ENCODE measurements at places on chromosomes 5 and 9.

- no peak for DNase-seq
- no peaks in the 10 kb centered on the region for H3K4me1 ChIP-seq
- H3K36me3 ChIP-seq: no peaks in the 10 kb centered on the region
- H3K4me3 ChIP-seq: no peak overlapping the region
Measured at GRCh38 chr9:71308454-71308853, 187.0 kb upstream of the TRPM3 start.

DNA sequence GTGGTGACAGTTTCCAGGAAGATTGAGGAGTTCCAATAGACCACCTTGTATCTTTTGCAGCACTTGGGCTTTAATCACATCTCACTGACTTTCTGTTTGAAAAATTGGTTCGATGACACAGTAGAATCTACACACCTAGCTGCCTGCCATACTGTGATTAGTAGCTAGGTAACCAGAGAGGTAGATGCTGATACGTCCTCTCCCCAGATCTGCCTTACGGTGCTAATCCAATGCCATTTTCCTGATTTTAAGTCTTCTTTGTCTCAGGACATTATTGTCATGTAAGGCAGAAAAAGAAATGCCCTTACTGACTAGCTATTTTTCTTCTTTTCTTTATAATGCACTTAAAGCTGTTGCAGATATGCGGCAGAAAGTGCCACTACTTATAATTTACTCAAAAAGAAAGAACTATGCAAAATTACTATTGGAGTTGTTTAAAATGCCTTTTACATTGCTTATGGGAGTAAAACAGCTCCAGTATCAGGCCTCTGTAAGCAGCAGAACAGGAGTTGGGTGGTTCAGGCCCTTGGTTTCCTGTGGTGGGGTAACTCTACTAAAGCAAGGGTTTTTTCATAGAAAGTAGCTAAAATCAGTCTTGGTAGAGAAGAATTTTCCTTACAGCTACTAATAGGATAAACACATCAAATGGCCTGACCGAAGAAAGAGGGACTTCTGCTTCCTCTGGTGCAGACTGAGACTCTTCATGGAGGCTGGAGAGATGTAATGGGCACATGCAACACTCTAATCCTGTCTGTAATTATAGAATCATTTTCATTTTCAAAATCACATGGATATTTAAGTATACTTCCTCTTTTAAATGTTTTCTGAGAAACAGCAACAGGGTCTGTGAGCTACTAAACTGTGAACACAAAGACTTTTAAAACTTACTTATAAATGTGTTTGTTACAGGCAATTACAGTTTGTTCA is 177.2 kb downstream of the MAPKAP1 start:
- peaks cover 5% of the 10 kb centered on the region for H3K4me1 ChIP-seq
- H3K27me3 ChIP-seq: no peaks in the 10 kb centered on the region
- no peak overlapping the region for H3K4me3 ChIP-seq
- no peak for DNase-seq
- H3K36me3 ChIP-seq: peaks cover 4% of the 10 kb centered on the region

DNA sequence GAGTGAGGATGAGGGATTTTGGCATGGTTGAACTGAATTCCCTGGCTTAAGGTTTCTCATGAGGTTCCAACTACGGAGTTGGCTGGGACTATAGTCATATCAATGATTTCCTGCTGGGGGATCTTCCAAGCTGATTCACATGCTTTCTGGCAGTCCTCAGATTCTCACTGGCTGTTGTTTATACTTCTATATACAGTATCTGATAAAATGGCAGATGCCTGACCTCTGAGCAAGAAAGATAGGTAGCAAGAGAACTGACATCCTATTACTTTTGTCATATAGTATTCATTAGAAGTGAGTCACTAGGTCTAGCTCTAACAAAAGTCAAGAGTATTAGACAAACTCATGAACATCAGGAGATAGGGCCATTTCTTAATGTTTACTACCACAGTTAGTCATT is 440.9 kb upstream of the EDIL3 start:
- H3K27ac ChIP-seq: no peak overlapping the region
- no peaks in the 10 kb centered on the region for H3K27me3 ChIP-seq
- no peak overlapping the region for H3K4me3 ChIP-seq
- H3K4me1 ChIP-seq: no peaks in the 10 kb centered on the region
- no peak for DNase-seq
- no peaks in the 10 kb centered on the region for H3K36me3 ChIP-seq

DNA sequence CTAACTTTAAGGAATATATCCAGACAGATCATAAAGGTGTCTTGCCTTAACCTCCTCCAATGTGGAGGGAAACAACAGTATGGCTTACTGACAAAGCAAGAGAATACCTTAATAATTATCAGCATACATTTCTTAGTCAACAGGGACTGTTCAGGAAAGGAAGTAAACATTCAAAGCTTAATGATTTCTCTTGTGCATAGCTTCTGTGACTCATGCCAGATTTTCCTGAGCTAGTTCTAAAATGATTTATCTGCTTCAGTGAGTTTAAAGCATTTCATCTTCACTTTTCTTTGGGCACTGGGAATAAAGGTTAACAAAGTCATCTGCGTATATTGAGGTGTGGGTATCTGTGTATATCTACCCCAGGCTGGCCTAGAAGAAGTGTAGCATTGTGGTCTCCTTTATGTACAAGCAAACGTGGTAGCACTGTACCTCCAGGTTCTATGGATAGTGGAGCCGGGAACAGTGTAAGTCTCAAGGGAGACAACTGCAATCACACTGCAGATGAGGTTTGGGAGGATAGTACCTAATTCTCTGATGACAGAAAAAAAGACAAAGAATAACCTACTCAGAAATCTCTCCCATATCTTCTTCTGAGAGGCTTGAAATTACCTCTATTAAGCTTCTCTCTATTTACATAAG is 284.1 kb downstream of the HCN1 start:
- no peak for DNase-seq
- no peaks in the 10 kb centered on the region for H3K36me3 ChIP-seq
- H3K27me3 ChIP-seq: no peaks in the 10 kb centered on the region
- no peak overlapping the region for H3K4me3 ChIP-seq
- no peak overlapping the region for H3K27ac ChIP-seq
- no peaks in the 10 kb centered on the region for H3K4me1 ChIP-seq

DNA sequence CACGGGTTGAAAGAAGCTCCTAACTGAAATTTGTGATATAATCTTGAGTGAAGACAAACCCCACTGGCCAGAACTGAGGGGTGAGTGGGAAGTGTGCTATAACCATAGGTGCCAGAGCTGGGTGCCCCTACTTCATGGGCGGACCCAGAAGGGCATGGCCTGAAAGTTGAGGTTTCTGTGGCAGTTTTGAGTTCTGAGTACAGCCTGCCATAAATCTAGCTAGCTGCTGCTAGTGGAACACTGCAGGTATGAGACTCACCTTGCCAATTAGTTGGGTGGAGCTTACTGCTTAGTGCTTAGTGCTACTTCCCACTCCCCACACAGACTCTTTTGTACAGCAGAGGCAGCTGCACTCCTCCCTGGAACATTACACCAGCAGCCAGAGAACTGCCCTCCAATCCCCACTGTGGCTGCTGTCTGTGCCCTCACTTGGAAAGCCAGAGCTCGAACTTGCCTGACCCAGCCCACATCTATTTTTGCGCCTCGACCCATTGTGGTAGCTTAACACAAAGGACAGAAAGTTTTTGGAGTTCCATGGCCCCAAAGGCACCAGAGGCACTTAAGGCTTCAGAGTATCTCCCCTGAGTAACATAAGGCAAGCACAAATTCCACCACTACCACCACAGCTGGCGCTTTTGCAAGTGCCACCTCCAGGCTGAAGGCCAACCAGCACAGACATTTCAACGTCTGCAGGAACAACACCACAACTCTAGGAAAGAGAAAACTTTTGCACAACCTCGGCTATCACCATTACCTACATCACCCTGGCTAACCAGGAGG is 27.1 kb upstream of the PTGER4 start:
- H3K27ac ChIP-seq: peak overlapping the region; percentile 83
- H3K27me3 ChIP-seq: no peaks in the 10 kb centered on the region
- no peak overlapping the region for H3K4me3 ChIP-seq
- no peak for DNase-seq
- no peaks in the 10 kb centered on the region for H3K36me3 ChIP-seq

GRCh38 chr9:132464547-132464946 is 54.5 kb downstream of the CFAP77 start:
- no peaks in the 10 kb centered on the region for H3K36me3 ChIP-seq
- no peaks in the 10 kb centered on the region for H3K27me3 ChIP-seq
- no peaks in the 10 kb centered on the region for H3K4me1 ChIP-seq
- H3K27ac ChIP-seq: no peak overlapping the region

- H3K4me3 ChIP-seq: no peak overlapping the region
- H3K27me3 ChIP-seq: no peaks in the 10 kb centered on the region
- no peaks in the 10 kb centered on the region for H3K36me3 ChIP-seq
- peak overlapping the region; percentile 86 for H3K27ac ChIP-seq
Measured at GRCh38 chr9:128070874-128071273, 2.8 kb downstream of the SLC25A25 start.

- no peak overlapping the region for H3K27ac ChIP-seq
- no peaks in the 10 kb centered on the region for H3K36me3 ChIP-seq
- no peaks in the 10 kb centered on the region for H3K27me3 ChIP-seq
- no peak for DNase-seq
- H3K4me1 ChIP-seq: no peaks in the 10 kb centered on the region
Measured at GRCh38 chr9:26375448-26375847, 517.2 kb downstream of the CAAP1 start.

GRCh38 chr9:137218754-137219271 is 3.2 kb downstream of the RNF208 start:
- no peak overlapping the region for H3K4me3 ChIP-seq
- DNase-seq: no peak
- H3K36me3 ChIP-seq: peaks cover 2% of the 10 kb centered on the region

DNA sequence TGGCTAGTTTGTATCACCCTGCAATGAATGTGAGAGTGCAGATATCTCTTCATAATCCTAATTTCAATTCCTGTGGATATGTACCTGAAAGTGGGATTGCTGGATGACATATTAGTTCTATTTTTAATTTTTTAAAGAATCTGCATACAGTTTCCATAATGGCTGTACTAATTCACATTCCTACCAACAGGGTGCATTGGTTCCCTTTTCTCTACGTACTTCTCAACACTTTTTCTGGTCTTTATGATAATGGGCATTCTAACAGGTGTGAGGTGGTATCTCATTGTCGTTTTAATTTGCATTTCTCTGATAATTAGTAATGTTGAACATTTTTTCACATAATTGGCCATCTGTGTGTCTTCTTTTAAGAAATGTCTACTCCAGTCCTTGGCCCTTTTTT is 927.5 kb downstream of the DTWD2 start:
- no peak overlapping the region for H3K4me3 ChIP-seq
- H3K4me1 ChIP-seq: no peaks in the 10 kb centered on the region
- no peaks in the 10 kb centered on the region for H3K36me3 ChIP-seq

DNA sequence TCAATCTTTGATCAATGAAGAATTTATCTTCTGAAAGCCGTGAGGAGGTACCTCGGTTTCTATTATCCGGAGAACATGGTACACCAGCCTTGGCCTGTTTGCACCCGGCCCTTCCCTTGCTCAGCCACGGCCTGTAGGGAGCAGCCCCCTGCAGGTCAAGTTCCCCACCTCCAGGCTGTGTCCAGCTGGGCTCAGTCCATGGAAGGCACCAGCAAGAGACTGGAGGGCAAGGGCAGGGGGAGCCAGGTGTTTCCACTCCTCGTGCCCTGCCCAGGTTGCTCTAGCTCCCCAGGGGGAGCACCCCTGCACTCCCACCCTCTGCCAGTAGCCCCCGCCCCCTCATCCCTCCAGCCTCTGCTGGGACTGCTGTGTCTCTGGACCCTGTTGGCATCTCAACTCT is 87.3 kb upstream of the ADAMTS2 start:
- no peak overlapping the region for H3K27ac ChIP-seq
- no peaks in the 10 kb centered on the region for H3K27me3 ChIP-seq
- no peaks in the 10 kb centered on the region for H3K4me1 ChIP-seq
- H3K4me3 ChIP-seq: no peak overlapping the region

DNA sequence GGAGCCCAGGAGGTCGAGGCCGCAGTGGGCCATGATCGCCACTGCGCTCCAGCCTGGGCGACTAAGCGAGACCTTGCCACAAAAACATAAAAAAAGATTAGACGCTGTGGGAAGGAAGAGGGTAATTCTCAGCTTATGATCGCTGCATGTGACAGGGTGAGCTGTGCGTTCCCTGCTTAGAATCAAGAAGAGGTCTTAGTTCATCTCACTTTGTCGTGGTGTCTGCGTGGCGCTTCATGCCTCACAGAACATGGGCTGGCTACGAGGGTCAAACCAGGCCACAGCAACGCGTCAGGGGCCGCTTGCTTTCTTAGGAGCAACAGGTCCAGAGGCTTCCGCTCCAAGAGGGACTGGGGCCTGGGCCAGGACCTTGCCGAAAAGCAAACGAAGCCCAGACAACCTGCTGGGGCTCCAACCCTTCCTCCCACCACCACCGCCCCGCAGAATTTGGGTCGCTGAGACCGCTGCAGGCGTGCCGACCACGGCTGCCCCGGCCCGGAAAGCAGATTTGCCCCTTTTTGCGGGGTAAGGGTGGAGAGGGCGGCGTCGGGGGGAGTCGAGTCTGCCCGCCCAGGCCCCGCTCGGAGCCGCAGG is 10.0 kb upstream of the GRIN1 start:
- H3K27me3 ChIP-seq: no peaks in the 10 kb centered on the region
- H3K4me1 ChIP-seq: peaks cover 22% of the 10 kb centered on the region
- H3K27ac ChIP-seq: peak overlapping the region; percentile 67
- DNase-seq: no peak
- peak overlapping the region; percentile 71 for H3K4me3 ChIP-seq

- no peak overlapping the region for H3K4me3 ChIP-seq
- H3K36me3 ChIP-seq: no peaks in the 10 kb centered on the region
- no peak for DNase-seq
- H3K4me1 ChIP-seq: no peaks in the 10 kb centered on the region
Measured at GRCh38 chr9:115495052-115495635, 377.2 kb upstream of the TNC start.

DNA sequence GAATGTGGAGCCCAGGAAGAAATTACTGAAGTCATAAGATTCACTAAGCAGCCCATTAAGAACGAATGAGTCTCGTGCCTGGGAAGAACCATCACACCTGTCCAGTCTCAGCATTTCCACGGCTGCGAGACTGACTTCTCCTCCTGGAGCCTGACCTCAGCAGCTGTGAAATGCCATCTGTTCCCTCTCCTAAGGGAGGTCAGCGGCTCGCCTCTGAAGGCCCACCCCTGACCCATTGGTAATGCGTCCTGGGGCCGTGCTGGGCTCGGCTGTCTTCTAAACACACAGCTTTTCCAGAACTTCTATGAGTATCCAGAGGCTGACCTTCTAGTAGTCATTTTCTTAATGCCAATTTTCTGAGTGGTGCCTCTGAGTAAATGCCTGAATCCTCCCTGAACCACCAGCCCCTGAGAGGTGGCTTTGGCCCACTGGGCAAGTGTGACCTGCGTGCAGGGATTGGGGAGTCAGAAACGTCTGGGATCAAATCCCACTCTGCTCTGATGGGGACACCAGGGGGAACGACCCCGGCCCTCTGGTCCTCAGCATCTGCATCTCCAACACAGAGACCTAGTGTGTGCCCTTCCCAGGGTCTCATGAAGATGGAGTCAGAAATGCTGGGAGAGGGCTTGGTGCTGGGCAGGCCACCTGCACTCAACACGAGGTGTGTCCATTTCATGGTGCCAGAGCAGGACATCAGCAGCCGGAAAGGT is 5.7 kb downstream of the SLC6A3 start:
- H3K27ac ChIP-seq: no peak overlapping the region
- no peaks in the 10 kb centered on the region for H3K4me1 ChIP-seq
- no peak overlapping the region for H3K4me3 ChIP-seq
- peaks cover 4% of the 10 kb centered on the region for H3K27me3 ChIP-seq
- no peak for DNase-seq

All from T-cell (primary cell).